Astrocyte of the spinal cord (primary cell): ENCODE measurements at places on chromosomes 3 and 15.

DNA sequence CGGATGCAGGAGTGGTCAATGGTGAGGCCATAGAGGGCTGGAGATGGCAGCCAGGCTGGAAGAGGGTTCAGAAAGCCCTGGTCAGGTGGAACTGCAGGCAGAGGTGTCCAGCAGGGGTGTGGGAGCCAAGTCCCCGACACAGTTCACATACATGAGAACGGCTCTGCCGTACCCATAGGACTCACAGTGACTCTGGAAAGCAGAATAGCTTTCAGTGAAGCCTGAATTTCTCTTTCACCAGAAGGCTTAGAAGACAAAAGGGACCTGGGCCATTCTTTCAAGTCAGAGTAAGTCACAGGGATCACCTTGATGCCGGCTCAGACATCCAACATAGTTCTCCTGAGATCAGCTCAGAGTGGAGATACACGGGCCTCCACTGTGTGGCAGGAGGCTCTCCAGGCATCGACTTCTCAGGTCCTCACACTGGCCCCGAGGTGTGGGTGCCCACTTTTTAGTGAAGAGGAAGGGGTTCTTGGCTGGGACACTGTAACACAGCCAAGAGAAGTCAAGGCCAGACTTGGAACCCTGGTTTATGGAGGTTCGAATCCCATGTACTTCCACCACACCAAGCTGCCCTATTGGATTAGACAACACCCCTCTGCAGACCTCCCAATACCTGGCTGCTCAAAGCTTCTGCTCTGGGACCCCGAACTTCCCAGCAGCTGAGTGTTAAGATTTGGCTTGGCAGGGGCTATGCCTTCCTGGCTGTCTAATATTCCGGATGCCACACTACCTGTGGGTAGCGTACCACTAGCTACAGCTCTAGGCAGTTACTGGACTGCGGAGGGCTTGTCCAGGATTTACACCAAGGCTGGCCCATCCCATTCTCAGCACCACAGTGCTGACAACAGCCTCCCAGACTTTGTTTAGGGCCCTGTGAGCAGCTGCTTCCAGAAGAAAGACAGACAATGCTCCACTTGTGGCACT lies 40.4 kb upstream of the RAB6B start:
- no peak for DNase-seq

- DNase-seq: no peak
Observed at GRCh38 chr3:25938566-25939325, 148.9 kb downstream of the OXSM start.

- no peak for DNase-seq
Observed at GRCh38 chr15:35567392-35567791, 21.4 kb upstream of the DPH6 start.

DNA sequence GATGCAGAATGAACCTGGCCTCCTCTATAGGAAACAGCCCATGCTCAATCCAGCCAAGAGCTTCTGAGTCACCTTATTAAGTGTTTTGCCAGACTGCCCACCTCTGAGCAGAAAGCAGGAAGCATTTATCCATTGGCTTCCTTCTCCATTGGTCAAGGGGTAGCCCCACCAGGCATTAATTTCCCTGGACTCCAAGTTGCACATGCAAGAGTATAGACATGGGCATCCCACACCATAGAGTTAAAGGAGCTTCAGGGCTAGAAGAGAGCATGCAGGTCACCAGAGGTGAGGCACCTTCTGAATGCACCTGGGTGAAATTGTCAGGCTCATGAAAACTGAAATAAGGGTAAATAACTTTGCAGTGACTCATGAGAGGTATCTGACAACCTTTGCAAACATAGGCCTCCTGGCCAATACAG lies 230.8 kb upstream of the STAC start:
- DNase-seq: no peak

GRCh38 chr15:90097475-90097874 lies 4.8 kb downstream of the IDH2 start:
- no peak for DNase-seq

GRCh38 chr3:5136211-5136918 lies 14.3 kb downstream of the ARL8B start:
- DNase-seq: peak; percentile 36
